Heart left ventricle (tissue), 16 donors: ENCODE measurements at places on chromosomes 6 and 20. TPM values are rescaled to one million over a fixed set of nuclear protein-coding genes. Genes with fewer than 3 reads are reported as not detected.

GRCh38 chr6:41088451-41088850 lies 15.7 kb downstream of the NFYA start:
- no peak overlapping the region for H3K4me3 ChIP-seq
- H3K36me3 ChIP-seq = peaks cover 2% of the 10 kb centered on the region
- DNase-seq = no peak
- H3K27me3 ChIP-seq = no peaks in the 10 kb centered on the region
- no peak overlapping the region for H3K27ac ChIP-seq

DNA sequence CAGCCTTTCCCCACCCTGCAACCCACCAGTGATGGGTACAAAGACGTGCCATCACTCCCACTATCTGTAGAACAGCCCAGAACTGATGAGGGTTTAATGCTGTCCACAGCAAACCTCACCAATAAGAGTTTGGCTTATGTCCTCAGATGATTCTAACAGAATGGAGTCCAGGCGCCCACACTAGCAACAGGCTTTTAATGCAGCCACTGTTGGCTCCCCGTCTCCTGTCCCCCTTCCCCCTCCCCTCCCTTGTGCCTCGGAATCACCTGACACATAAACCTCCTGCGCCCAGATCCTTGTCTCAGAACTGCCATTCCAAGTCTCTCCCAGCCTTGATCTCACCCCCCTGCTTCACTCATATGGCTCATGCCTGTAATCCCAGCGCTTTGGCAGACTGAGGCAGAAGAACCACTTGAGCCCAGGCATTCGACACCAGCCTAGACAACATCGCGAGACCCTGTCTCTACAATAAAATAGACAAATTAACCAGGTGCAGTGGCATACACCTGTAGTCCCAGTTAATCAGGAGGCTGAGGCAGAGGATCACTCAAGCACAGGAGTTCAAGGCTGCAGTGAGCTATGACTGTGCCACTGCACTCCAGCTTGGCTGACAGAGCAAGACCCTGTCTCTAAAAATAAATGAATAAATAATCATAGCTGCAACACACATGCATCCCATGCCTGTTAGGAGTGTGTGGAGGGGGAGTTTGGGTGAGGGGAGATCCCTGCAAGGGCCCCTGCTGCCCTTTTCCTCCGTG lies 85.6 kb downstream of the SNX5 start:
- H3K4me3 ChIP-seq = no peak overlapping the region
- H3K27ac ChIP-seq = no peak overlapping the region
- H3K27me3 ChIP-seq = no peaks in the 10 kb centered on the region
- no peak for DNase-seq
- H3K36me3 ChIP-seq = no peaks in the 10 kb centered on the region

DNA sequence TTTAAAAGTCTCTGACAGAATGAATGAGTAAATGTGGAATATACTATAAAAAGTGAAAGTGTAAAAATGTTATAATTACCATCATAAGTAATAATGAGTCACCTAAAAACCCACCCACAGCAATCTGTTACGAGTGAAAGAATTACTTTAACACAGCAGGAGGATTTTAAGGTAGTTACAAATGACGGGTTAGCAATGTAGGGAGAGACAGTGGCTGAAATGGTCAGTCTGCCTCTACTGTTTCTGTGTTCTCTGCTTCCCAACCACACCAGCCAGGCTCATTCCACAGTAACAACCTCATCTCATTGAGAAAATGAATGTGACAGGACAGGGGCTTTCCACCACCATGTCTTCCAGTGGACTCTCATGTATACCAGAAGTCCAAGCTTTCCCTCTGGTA lies 124.4 kb upstream of the KCNK16 start:
- H3K4me3 ChIP-seq = no peak overlapping the region
- H3K27ac ChIP-seq = no peak overlapping the region
- no peak for DNase-seq
- H3K36me3 ChIP-seq = no peaks in the 10 kb centered on the region

DNA sequence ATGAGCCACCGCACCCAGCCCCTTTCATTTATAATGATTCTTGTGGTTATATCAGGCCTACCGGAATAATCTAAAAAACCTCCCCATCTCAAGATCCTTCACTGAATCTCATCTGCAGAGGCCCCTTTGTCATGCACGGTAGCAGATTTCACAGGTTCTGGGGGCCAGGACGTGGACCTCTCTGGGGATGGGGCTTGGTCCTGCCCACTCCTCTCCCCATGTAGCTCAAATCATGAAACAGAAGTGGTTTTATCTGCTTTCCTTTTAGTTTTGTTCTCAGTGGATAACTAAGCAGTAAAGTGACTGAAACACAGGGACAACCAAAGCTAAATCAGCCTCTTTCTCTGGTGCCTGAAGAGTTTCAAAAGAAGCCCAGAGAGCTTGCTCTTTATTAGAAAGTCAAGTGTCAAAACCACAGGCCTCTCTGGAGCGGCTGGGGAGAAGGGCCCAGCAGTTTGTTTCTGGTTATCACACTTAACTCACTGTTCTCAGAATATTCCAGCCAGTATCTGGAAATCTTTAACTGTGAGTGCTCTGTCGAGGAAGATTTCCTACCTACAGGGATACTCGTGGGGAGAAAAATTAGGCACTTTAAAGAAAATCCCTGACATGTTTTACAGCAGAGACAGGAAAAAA lies 60.6 kb upstream of the FAM184A start:
- peaks cover 2% of the 10 kb centered on the region for H3K4me1 ChIP-seq
- no peak overlapping the region for H3K27ac ChIP-seq
- H3K27me3 ChIP-seq = no peaks in the 10 kb centered on the region
- no peak overlapping the region for H3K4me3 ChIP-seq
- DNase-seq = no peak

- H3K4me3 ChIP-seq = no peak overlapping the region
- no peak for DNase-seq
- H3K27me3 ChIP-seq = no peaks in the 10 kb centered on the region
- no peaks in the 10 kb centered on the region for H3K36me3 ChIP-seq
- no peak overlapping the region for H3K27ac ChIP-seq
Measured at GRCh38 chr6:157221817-157222175, 101.5 kb downstream of the TMEM242 start.

GRCh38 chr6:57242505-57242904 lies 20.4 kb upstream of the RAB23 start:
- H3K4me3 ChIP-seq = no peak overlapping the region
- no peaks in the 10 kb centered on the region for H3K27me3 ChIP-seq
- no peak overlapping the region for H3K27ac ChIP-seq
- no peaks in the 10 kb centered on the region for H3K36me3 ChIP-seq
- DNase-seq = no peak

Gene FAM209B
- 0.53 TPM for total RNA-seq
